T-helper 22 cell (primary cell): ENCODE measurements at places on chromosomes 2 and 18.

DNA sequence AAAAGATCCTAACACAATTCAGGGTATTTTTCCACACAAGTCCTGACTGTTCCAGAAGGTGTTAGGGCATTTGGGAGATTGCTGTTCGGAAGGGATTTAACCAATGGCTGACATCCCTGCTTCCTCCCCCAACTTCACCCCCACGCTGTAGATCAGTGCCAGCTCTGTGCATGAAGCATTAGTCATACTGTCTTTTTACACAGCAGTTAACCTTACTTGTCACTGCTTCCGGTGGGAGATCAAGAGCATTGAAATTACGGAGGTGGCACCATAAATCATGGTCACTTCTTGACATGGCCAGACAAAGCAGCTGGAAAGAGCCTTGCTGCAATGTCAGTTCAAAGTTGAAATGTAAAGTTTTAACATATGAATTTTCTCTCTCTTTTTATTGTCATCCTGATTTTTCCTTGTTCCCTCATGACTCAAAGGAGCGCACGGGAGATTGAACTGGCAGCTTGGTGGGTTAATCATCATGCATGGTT, 70.2 kb downstream of the HRH4 start:
- DNase-seq, result no peak

DNA sequence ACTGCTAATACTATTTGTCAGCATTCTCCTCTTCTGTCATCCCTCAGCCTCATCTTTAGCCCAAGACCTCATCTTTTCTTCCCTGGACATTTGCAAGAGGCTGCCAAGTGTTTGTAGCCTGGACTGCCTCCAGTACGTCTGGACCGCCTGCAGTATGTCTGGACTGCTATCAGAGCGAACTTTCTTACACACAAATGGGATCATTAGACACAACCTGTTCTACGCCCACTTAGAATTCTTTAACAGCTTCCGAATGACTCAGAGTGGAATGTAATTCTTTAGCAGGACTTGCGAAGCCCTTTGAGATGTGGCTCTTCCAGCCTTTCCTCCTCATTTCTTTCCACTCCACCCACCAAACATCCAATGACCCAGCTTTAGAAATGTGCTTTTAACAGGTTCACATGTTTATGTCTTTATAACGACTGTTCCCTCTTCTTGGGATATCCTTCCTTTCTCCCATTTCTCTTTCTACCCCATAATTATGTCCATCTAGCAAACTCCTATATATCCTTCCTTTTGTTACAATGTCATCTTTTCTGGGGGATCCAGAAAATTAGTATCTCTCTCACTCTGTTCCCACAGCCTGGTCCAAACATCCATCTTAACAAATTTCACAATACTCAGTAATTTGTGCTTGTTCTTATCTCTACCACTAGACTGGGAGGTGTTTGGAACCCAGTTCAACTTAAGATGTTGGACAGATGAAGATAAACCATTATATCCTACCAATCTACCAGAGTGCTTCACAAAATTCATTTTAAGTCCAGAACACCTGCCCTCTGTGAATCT, 171.3 kb upstream of the PGAP1 start:
- DNase-seq, result no peak

- no peak for DNase-seq
These were observed 42.4 kb downstream of the CYP27C1 start for GRCh38 chr2:127177617-127178263.

DNA sequence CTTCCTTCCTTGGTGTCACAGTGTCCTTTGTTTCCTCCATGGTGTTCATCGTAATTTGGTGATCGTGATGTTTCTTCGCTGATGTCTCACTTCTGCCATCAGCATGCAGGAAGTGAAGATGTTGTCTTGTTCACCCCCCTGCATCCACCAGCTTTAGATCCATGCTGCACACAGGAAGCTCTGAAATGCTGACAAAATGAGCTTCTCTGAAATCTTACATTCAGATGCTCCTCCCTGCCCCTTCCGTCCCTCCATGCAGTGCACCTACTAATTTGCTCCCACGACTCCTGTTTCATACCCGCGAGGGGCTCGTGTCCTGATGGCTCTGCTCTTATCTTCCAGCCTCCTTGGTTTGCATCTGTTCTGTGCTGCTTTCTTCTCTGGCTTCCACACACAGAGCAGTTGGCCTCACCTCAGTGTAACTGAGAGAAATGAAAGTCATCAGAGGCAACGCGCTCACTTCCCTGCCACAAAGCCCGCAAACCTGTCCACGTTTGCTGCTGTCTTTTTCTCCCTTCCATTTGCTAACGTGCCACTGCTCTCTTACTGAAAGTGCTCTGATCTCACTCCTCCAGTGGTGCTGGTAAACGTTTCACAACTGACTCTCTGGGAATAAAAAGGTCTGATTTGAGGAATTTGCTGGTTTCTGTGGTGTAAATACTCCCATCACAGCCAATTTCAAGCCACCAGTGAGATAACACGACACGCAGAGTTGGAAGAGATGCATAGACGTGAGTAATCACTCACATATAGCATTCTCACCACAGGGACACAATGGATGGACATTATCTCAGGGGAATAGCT, 41.0 kb upstream of the MGAT4A start:
- peak; percentile 57 for DNase-seq

DNA sequence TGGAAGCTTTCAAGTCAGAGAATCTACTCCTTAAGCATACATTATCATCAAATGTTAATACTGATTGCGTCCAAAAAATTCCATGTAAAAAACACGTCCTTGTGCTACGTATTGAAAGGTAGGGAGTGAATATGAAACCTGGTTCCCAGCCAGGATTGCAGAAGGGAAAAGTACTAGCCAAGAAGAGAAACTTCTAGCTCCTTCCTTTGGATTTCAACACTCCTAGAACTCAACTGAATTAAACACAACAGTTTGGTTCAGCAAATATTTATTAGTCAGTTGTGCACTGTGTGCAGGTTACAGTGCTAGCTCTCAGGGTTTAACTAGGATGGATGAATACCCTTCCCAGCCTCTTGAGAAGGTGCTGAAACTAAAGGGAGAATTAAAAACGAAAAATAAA, 33.9 kb upstream of the FHL2 start:
- no peak for DNase-seq

GRCh38 chr2:142139384-142139783, 8.6 kb upstream of the LRP1B start:
- no peak for DNase-seq

GRCh38 chr2:46535360-46535759, 56.0 kb downstream of the TMEM247 start:
- DNase-seq, result no peak

DNA sequence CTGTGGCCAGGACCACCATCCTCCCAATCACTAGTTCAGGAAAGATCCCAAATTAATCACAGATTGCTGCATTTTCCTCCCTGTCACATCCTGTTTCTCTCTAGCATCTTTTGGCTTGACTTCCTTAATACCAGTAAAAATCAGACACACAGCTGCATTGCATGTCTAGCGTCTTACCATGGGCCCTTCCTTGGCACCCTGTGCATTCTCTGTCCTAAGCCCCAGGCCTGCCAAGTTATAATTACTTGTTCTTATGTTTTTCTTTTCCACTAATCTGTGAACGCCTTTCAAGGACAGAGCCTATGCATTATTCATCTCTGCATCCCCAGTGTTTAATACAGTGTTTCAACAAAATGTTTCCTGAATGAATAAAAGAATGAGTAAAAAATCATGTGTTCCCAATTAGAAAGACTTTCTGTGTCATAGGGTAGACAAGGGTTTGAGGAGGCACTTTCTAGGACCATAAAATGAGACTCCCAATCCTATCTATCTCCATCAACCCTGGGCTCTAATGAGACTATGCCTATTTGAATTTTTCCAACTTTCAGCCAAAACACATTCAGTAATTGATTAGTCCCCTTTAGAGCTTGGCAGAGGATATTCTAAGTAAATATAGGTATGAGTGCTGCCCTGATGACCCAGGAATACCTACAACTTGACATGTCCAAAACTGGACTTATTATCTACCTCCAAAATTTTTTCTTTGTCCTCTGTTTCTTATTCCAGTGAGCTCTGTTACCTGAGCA, 10.3 kb upstream of the NT5C1B start:
- no peak for DNase-seq

DNA sequence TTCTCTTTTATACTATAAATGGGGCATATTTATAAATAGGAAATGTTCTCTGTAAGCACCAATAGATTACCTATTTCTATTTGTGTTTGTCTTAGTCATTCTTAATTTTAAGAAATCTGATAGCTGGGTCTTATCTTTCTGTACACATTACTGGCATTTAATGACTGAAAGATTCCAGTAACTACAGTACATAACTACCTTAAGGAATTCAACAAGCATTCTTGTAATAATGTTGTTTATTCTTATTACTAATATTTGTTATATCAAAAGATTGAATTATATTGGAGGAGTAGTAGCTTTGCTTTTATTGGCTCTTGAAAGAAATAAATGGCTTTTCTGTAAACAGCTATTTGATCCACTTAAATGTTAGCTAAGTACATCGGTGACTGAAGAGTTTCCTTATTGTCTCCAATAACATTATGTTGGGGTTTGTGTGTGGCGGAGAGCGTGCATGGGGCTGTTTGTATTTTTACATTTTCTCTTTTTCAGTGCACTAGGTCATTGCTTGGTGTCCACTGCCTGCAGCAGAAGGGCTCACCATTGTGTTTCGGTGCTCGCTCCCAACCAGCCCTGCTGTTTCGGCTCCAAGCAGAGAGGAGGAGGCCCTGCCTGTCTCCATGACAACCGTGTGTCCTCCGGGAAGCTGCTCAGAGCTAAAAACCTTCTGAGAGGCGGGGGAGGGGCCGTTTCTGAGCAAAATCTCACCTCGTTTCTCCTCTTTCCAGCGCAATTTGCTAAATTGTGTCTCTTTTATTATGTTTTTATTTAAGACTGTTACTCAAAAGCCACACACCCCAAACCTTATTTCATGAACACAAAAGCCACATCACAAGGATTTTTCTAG, 112.5 kb upstream of the SLC38A11 start:
- no peak for DNase-seq

GRCh38 chr18:23306822-23307221, 146.3 kb upstream of the RIOK3 start:
- no peak for DNase-seq

DNA sequence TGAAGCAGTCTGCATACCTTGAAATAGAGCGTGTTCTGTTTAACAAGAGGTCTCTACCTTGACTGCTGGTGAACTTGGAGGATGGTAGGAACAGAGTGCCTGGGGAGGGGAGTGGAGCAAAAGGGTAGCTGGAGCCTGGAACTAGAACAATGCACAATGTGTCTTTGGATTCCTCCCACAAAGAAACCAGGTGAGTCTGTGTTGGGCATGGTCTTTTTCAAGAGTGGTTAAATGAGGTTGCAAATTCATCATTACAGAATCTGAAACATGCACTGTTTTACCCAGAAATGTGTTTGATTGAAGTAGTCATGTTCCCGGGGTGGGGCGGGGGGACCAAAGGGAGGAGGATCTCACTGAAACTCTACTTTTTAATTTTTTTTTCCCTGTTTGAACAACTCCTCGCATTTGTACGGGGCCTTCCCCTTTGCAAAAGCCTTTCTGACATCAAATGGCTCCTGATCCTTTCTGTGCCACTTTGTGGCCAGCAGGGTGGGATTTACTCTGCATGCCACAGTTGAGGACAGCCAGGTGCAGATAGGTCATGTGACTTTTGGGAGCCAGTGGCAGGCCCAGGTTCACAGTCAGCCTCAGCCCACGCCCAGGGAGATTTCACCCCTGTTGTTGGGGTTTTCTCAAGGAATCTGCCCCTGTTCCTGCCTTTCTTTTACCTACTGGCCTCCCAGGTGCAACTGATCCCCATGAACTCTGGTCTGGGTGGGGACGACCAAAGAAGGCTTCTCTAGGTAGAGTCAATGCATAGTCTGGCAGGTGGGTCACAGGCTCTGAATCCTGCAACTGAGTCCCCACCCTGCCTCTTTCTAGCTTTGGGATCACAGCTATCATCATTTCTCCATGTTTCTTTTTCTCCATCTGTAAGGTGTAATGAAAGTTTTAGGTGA, 28.2 kb downstream of the MYCN start:
- no peak for DNase-seq
